ENCODE measurements at places on chromosomes 4 and X.

- DNase-seq: no peak
These were observed 467.0 kb downstream of the PPARGC1A start for GRCh38 chr4:23422878-23423277.

GRCh38 chrX:119895843-119896326, at the start of gene AKAP14:
Gene AKAP14, plus strand, starts transcription at chrX:119895893. Its CDS starts 7,331 bp downstream, at chrX:119903224.
- DNase-seq: no peak

DNA sequence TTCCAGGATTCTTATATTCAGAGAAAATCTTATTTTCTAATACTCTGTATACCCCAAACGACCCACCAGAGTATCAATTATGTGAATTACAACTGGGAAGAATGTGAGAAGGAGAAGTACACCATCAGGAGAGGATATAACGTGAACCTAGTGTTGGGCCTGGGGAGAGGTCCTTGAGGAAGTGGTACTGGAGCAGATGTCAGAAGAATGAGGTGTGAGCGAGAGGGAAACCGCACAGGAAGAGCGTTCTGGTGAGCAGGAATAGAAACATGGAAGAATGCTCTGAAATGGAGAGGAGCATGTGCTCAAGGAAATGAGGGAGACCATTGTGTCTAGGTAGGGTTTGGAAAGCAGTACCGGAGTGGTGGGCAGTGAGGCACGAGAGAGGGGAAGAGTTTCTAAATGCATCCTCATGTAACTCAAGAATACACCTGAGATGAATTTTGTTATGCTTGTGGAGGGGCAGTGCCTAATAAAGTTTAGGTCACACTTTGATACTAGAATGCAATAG, 151.6 kb downstream of the GRID2 start:
- no peak for DNase-seq

DNA sequence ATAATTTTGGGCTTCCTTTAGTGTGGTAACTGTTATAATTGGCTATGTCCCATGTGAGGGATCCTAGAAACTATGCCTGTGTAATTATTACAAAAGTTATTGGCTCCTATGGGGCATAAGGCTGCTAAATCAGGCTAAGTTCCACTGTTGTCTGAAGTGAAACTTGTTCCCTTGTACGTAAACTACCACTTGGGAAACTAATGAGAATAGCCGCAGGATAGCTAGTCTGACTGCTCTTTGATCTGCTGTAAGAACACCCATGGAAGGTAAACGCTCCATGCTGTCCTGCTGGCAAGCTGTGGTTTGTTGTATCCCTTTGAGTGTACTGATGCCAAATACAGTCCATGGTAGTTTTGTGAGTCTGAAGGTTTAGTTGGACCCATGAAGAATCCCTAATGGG, 9.3 kb upstream of the MAOA start:
- DNase-seq: no peak

DNA sequence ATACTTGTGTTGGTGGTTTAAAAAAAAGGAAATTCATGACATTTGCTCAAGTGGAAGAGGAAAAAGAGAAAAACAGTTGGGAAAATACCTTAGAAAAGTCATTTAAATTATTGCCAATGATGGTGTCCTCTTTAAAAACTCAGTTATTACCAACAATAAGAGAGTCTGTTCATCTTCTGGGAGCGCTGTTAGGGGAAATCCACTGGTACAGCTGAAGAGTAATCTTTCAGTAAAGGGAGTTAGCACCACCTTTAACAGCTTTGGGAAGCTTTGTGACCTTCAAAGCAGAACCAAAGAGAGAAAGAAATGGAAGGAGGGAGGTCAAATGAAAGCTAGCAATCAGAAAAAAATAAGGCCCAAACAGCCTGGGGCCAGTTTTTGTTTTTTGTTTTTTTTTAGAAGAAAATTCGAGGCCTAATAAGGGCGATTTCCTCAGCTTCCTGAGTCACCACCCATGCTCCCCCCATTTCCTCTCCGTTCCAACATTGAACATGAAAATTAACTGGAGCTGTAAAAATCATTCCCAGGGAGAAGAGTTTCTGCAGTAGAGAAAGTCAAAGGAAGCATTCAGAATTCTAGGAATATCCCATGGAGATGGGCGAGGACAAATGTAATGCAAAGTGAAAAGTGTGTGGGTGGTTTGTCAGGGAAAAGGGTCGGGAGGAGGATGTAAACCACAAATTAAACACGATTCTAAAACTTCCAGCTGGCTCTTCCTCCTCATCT, 115.1 kb downstream of the SH3KBP1 start:
- DNase-seq: no peak

All from CD4-positive, alpha-beta T cell treated with Interleukin-21 for 1 hour (primary cell).